HepG2 (cell line): ENCODE measurements at places on chromosomes 4 and X. TPM values are rescaled to one million over a fixed set of nuclear protein-coding genes. Genes with fewer than 3 reads are reported as not detected.
A peak's percentile ranks its signal among the peaks of the same experiment; 100 is the strongest.

- DNase-seq, result no peak
These were observed 117.6 kb upstream of the RASGEF1B start for GRCh38 chr4:81589262-81589661.

GRCh38 chr4:127080141-127080540 is 552.6 kb upstream of the INTU start:
- DNase-seq, result no peak

DNA sequence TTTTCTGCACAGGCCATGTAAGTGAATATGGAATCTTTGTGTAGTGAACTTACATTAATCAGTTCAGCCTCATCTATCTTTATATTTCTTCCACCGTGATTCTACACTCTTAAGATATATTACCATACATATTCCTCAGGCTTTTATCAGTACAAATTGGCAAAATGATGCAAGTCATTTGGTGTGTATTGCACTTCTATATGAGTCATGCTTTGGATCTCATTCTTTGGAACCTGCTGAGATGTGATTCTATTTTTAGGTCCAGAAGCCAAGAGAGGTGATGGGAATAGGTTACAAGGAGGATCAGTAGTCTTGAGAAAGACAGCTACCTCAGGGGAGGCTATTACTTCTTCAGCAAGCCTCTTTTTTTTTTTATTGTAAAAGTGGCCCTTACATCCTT is 204.4 kb downstream of the ZNF330 start:
- DNase-seq, result no peak

- DNase-seq, result no peak
These were observed 1113.1 kb upstream of the LCORL start for GRCh38 chr4:19134685-19135084.

DNA sequence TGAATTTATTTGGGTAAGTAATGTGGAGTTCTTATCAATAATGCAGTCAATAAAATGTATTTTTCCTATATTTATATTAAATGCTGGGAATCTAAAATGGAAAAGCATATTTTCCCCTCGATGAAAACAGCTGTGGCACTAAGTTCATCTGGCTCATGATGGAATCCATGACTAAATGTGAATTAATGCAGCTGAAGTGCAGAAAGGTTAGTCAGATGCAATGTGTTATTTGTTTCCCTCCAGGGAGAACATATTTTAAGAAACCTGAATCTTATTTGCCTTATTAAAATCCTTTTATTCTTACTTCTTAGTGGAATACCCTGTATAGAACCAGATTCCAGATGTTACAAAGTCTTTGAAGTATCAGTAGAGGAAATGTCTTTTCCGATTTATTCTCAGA is 247.9 kb downstream of the ARHGAP24 start:
- no peak for DNase-seq

GRCh38 chr4:47624031-47624441 is 139.0 kb downstream of the ATP10D start:
- no peak for DNase-seq

DNA sequence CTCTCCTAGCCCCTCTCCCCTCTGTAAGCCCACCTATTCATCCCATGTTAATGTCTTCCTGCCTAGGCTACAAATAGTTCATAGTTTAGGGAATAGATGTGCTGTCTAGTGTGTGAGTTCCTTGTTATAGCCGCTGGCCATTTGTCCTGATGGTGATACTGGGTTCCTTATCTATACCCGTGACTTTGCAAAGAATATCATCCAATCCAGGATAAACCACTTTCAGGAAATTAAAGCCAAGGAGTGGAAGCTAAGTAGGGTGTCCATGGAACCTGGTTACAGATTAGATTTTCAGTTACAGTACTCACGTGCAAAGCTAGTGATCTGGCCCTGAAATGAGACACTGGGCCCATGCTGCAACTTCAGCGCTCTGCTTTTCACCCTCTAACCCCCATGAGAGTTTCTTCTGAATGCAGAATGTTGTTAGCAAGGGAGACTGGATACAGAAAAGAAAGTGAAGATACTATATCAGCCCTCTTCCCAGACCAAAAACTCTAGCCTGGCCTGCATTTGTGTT is 111.4 kb downstream of the TMEM164 start:
- DNase-seq, result no peak

DNA sequence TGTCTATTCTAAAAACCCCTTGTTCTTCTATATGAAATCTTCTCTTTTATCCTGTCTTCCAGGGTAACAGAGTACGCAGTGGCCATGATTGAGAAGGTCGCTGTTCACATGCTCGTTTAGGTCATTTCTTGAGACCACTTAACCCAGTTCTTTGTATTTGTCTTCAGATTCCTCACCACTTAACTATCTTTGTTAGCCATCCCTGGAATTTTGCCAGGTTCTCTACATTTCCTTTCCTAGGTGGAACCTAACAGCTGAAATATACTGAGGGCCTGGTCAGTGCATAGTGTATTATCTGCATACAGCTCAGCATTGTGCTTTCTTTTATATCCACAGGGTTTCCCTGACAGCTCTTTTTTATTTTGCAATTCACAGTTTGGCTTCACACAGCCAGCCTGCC is 148.9 kb upstream of the GALNT7 start:
- no peak for DNase-seq

DNA sequence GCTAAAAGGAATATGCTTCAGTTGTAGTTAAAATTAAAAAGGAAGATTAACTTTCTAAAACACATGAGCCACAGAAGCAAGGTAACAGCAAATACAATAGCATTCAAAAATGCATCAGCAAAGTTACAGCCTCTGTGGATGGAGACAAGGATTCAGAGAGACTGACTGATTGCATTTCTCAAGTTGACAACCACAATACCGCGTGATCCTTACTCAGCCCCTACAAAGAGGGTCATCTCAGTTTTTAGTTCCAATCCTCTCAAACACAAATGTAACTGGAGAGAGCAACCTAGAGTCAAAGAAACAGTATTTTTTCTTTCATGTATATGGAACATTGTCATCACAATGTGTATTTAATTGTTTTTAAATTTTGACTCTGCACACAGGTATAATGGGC is 14.2 kb upstream of the C1QTNF7 start:
- no peak for DNase-seq

DNA sequence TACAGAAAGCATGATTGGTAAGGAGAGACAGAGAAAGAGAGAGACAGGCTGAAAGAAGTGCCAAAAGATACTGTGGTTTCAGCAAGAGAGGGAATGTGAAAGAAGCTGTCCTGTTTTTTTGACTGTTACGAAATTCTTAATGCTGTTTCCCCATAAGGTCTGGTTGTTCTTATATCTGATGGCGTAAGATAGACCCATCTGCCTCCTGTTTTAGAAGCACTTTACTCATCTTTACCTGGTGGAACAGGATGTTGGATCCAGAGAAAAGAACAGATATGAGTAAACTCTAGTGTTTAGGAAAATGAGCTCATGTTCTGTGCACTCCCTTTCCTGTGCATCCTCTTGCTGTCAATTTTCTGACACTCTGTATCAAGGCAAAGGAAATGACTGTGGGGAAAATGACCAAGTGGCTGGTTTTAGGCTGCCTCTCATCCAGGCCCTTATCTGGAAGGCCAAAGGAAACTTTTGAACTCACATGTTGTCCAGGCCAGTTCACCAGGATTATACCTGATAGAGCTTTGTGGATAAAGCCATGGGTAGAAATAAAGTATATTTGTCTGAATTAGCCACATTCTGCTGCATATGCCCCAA is 311.7 kb upstream of the HTR2C start:
- no peak for DNase-seq

GRCh38 chr4:40186665-40187014 is 10.2 kb upstream of the RHOH start:
- no peak for DNase-seq

DNA sequence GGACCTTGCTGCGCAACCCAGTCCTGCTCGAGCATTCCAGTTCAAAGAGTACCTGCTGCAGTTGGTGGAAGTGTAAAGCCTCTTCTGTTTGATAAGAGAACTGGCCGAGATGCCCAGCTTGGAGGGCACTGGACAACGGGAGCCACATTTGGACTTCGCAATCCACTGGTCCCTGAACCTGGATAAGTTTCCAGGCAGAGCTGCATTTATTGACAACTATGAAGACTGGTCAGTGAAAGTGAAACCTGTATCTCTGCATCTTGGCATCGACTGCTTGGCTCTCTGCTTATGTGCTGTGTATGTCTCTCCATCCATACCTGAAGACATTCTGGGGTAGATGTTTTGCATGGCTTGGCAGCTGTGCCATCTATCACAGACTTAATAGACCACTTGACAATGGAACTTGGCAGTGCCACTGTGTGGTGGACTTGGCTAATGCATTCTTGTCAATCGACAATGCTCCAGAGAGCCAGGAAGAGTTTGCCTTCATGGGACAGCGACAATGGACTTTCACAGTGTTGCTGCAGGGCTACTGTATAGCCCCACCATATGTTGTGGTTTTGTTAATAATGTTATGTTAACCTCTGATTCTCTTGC is 43.5 kb upstream of the ZBTB33 start:
- DNase-seq, result no peak

- no peak for DNase-seq
These were observed 14.2 kb downstream of the IQCM start for GRCh38 chr4:149801416-149801815.

DNA sequence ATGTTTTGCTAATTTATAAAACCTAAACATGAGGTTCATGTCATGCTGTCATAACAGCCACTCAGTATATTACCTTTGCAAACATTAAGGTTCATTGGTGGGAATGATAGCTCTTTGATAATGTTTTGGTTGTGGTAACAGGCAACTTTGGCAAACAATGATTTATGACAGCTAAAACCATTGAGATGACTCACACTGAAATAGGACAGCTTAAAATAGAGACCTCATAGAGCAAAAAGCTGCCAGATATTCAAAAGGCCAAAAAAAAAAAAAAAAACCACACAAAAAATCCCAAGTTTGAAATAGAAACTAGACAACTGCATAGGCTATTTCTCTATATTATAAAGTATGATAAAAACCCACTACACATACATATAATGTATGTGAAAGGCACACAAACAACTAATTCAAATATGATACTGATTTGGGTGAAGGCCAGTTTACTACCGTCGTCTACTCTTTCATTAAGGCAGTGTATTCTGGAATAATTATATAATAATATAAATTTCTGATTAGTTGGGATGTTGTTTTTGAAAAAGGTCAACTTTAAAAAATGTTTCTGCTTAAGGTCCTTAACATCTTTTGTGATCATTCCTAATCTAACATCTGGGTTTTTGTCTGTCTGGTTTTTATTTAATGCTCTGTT is 646.0 kb upstream of the PITX2 start:
- no peak for DNase-seq

DNA sequence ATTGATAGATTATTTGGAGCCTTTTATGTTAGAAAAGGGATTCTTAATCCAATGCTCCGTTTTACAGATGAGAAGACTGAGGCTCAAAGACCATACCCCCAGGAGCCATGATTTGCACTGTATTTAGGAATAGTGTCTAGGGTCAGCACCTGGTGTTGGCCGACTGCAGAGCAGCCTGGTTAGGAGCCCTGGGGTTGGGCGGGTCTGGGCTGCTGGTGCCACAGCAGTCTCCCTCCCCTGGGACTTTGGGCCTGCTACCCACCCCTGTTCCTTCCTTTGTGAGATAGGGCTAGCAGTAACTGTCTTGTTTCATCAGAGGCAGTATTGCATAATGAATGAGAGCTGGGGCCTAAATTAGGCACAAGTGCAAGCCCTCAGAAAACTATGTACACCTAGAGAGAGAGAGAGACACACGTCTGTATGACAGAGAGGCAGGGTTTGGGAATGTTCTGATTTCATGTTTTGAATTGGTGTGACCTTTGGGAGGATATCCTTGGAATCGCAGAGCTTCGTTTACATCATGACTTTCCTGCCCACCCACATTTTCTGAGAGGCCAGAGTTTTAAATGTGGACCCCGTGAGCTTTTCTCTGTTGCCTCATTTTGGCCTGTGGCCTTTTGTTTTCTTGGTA is 111.7 kb downstream of the PTTG2 start:
- peak; percentile 91 for DNase-seq

DNA sequence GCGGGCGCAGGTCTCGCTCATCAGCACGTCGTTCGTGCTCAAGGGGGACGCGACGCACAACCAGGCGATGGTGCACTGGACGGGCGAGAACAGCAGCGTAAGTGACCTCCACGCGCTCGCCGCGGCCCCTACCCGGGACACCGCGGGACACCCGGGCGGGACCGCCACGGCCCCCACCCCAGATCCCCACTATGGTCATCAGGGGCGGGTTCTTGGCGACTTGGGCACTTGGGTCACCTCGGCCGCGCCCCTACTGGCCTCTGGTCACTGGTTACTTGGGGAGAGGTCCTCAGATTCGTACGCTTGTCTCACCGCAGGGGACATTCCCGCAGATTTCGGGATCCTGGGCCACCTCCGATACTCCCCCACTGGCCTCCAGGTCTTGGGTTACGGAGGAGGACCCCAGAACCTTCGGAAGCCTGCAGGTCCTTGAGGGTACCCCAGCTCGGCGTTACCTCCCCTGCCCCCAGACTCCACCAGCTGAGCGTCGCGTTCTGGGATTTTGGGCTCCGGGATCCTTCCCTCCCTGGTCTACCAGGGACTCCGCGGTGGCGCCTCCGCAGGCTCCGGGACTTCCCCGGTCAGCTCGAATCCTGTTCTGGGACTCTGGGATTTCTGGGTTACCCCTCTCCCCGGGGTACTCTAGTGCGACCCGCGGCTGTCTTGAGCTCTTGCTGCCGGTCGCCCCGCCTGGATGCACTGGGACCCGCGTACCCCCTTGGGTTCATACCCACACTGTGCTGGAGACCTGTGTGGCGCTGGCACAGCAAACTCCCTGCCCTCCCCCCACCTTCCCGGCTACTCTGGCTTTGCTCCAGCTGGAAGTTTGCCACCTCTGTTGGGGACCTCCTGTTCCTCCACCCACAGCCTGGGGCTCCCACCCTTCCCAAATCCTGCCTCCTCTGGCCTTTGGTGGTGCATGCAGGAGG is 956 bp downstream of the SORCS2 start:
- no peak for DNase-seq

GRCh38 chr4:138494931-138495330 is 252.8 kb upstream of the SLC7A11 start:
- peak; percentile 12 for DNase-seq

GRCh38 chr4:159698336-159698735 is 595.5 kb downstream of the RAPGEF2 start:
- no peak for DNase-seq

GRCh38 chrX:64975491-64975890 is 759 bp downstream of the ZC4H2 start:
- peak; percentile 2 for DNase-seq

- no peak for DNase-seq
These were observed 134.3 kb downstream of the GUCY2F start for GRCh38 chrX:109347632-109348031.

DNA sequence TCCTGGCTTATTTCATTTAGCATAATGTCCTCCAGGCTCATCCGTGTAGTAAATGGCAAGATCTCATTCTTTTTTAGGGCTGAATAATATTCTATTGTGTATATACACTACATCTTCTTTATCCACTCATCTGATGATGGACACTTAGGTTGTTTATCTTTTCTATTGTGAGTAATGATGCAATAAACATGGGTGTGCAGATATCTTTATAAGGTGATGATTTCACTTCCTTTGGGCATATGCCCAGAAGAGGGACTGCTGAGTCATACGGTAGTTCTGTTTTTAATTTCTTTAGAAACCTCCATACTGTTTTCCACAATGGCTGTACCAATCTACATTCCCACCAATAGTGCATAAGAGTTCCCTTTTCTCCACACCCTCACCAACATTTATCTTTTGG is 317.6 kb upstream of the CNKSR2 start:
- DNase-seq, result no peak

CPXCR1 gene
- polyA plus RNA-seq, result not detected in 2 replicates

NUDT10 gene
- polyA plus RNA-seq, result not detected in 2 replicates

C4orf51 gene
- not detected in 2 replicates for polyA plus RNA-seq

LRIT3 gene
- polyA plus RNA-seq, result 0.03 and 0.04 TPM in 2 replicates

OPRPN gene
- polyA plus RNA-seq, result not detected in 2 replicates
